Stimulated activated CD4-positive, alpha-beta T cell treated with anti-CD3 and anti-CD28 coated beads, Interleukin-15, amount 100 ng/mL, for 24 hours (primary cell): ENCODE measurements at places on chromosomes 5 and 9.

GRCh38 chr5:132475987-132476875 is 14.3 kb downstream of the IRF1 start:
- DNase-seq: no peak

DNA sequence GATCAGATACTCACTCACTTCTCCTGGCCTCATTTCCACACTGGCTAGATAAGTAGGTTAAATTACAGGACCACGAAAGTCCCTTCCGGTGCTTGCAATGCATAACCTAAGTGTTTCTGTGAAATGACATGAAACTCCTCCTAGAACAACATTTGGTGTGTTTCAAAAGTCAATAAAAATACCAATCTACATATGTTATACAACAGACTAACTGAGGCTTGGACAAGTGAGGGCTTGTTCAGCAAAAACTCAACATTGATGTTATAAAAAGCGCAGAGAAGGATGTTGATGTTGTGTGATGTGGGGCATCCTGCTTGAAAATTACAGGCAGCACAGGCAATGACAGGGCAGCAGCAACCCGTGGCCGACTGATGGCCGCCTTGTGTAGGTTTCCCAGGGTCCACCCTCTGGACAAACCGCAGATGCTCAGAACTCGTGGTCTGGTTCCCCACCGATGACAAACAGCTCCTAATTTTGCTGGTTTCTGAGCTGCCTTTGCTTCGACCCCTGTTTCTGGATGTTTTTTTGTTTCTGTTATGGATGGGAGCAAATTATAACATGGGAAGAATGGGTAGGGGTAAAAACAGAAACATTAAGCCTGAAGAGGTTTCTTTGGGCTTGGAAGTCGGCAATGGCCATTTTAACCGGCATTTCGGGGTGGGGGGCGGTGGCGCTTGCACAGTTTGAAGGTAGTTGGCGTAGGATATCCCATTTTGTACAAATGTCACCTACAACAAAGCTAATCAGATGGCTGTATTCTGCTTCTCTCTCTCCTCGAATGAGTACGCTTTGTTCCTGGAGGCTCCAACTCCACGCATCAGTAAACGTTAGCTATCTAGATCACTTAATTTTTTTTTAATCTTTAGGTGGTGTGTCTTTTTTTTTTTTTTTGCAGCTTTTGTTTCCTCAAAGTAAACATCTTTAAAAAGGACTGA is 116.1 kb downstream of the PDZD2 start:
- no peak for DNase-seq

DNA sequence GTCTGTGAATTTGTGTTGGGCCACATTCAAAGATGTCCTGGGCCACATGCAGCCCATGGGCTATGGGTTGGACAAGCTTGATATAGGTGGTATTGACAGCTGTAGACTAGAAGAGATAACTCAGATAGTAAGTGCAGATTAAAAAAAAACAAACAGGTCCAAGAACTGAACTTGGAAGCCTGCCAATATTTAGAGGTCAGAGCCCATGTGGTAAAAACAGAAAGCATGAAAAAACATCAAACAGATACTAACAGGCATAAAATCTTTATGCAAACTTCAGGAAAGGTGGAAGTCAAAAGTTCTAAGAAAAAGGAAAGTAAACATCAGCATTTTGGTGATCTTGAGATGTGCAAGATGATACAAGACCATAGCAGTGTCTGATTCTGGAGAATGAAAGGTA is 155.1 kb upstream of the NR4A3 start:
- DNase-seq: no peak

DNA sequence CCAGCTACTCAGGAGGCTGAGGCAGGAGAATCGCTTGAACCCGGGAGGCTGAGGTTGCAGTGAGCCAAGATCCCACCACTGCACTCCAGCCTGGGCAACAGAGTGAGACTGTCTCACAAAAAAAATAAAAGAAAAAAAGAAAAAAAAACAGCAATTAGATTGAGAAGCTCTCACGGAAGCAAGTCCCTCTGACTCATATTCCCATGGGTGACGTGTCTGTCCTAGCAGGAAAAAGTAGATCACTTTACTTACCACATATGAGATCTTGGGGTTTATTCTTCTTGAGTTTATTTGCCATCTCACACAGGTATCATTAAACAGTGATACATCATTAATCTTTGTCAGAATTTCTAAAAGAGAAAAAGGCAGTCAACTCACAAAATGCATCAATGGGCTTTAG is 62.6 kb downstream of the SUSD1 start:
- DNase-seq: no peak

- no peak for DNase-seq
Measured at GRCh38 chr5:54383941-54384340, 71.6 kb upstream of the HSPB3 start.

DNA sequence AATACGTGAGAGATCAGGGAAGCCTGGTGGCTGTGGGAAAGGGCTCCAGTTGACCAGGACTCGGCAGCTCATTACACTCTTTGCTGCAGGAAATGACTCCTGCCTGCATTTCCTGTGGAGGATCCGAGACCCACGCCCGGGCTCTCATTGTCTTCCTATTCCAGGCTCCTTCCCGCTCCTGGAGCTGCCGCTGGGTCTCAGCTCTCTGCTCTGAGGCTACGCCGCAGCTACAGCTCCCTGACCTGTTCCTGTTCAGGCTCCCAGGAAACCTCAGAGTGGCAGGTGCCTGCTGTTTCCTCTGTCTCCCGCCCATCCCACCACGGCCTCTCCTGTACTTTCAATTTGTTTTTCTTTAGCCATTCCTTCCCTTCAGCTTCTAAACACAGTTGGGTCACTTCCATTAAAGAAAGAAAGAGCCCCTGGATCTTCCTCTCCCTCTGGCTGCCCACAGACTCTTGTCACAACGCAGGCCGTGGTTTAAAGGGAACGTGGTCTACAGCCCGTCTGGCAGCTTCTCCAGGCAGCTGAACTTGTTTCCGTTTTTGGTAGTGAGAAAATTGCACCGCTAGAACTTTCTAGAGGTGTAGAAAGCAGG is 71.5 kb downstream of the IL6ST start:
- peak; percentile 45 for DNase-seq

DNA sequence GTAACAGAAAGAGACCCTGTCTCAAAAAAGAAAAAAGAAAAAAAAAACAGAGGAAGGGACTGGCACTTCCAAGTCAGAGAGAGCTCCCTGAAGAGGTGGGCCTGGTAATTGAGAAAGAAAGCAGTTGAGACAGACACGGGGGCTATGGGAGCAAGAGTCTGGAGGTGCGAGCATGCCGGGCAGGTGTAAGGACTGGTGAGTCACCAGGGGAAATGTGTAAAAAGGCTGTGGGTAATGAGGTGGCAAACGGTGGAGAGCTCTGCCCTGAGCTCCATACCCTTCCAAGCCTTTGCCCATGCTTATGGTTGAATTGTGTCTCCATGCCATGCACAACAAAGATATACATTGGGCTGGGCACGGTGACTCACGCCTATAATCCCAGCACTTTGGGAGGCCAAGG is 18.0 kb upstream of the JADE2 start:
- no peak for DNase-seq

- DNase-seq: no peak
Measured at GRCh38 chr9:80878556-80878955, 810.8 kb downstream of the TLE1 start.

DNA sequence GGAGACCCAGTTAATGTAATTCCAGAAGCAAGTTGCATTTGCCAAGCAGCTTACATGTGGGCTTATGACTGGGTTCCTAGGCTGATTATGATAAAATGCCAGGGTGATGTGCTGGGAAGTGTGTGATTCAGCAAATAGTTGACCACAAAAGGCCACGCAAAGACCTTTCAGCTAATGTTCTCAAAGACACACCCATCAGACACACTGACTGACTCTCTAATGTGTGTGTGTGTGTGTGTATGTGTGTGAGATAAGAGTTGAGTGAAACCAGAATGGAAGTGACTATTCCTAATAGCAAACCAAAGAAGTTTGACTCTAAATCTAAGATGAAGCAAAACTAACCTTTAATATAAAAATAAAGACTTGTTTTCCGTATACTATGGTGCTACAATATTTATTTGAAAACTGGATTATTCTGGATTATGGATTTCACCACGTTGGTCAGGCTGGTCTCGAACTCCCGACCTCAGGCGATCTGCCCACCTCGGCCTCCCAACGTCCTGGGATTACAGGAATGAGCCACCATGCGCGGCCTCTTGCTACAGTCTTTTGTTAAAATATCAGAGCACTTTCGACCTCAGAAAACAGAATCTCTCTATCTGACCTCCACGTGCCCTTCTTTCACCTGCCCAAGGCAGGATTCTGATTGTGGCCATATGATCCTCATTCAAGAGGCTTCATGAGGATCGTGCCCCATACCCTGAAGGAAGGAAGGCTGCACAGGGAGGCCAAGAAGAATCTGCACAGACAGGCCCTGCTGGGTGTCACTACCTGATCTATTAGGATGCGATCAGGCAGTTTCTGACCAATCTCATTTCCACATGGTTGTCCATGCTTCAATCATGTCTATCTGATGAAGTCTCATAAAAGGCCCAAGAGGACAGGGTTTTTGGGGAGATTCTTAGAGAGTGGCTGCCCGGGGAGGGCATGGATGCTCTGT is 75.6 kb downstream of the USP20 start:
- DNase-seq: peak; percentile 23

- no peak for DNase-seq
Measured at GRCh38 chr5:143566139-143566538, 162.7 kb upstream of the NR3C1 start.
